ENCODE measurements at places on chromosomes 7 and 10.

- no peak for DNase-seq
These were observed 77.4 kb downstream of the WDR37 start for GRCh38 chr10:1133495-1134045.

DNA sequence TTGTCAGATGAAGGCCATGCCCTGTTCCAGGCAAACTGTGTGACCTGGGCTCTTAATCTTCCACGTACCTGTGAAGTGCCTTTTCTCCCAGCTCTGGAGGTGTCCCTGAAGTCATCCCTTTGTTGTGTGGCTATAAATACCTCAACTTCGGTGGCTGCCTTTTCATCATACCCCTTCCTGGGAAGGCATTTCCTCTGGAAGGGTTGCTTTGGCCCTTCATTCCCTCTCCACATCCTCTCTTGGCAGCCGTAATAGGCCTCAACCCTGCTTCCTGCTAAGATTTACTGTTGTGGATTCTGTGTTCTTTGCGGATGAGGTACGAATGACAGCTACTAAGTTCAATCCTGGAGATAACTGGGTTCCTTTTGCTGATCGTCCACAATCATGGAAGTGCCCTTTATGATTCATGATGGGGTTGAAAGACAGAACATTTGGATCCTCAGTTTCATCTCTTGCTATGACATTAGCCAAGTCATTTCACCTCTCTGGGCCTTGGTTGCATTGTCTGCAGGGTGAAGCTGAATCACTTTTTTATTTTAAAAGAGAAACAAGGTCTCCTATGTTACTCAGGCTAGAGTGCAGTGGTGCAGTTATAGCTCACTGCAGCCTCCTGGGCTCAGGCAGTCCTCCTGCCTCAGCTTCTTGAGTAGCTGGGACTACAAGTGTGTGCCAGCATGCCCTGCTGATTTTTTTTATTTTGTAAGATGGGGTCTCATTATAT is 23.6 kb downstream of the FKBP6 start:
- DNase-seq: no peak

- peak; percentile 15 for DNase-seq
These were observed 143.1 kb upstream of the STK17A start for GRCh38 chr7:43439631-43440401.

DNA sequence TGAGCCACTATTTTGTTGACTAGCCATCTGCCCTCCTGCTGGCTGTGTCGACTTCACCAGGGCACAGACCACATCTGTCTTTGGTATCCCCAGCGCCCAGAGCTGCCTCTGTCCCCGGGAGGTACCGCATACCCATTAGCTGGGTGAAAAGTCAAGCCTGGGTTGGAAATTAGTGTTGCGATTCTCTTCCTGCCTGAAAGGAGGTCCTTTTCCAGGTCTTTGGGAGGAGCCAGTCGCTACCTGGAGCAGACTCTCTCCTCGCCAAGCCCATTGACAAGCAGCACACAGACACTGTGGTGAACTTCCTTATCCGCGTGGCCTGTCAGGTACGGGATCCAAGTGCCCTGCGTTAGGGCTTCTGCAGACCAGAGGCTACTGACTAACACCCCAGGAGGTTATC is 79.4 kb downstream of the TRRAP start:
- no peak for DNase-seq

DNA sequence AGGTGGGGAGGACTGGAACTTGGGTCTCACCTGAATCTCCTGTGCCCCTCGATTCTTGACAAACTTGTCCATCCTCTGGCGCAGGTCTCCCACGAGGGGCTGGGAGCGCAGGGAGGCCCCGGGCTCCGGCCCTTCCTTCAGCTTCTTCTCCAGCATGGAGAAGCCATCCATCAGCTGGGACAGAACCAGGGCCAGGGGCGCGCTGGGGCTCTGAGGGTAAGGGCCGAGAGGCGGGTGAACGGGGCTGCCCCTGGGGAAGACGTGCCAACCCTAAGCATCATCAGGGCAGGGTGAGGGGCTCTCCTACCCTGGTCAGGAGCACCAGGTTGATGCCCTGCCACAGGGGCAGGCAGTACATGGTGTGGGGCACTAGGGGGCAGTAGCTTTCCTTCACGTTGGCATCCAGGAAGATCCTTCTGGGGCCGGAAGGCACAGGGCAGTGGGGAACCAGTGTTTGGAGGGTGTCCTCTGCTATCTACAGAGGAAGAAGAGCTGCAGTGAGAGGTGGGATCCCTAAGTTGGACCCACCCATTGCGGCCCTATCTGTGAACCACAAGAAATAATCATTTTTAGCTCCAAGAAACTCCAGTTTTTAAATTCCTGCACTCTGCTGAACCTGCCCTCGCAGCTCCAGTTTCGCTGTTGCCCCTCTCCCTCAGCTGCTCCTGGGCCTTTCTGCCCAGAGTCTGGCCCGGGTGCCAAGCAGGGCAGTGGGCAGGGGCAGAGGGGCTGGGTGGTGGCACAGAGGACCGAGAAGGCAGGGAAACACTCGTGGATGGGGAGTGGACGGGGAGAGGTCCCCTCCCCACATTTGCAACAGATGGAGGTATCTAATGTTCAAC is 10.8 kb upstream of the PYROXD2 start:
- no peak for DNase-seq

- no peak for DNase-seq
These were observed 66.9 kb downstream of the FAM53B start for GRCh38 chr10:124677293-124677699.

DNA sequence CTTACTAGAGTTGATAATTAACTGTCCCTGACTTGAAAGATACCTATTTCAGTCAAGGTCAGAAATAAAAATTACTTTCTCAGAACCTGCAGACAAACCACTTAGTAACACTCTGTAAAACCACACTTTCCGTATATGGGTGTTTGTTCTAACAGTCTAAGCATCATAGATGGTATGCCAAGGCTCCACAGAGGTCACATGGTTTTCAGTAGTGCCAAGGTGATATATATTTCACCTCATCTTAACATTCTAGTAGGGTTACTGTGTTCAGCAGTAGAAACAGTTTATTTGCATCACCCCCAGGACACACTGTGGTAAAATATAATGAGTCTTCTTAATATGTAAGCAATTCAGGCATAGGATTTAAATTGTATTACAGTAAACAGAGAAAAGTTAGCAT is 61.5 kb downstream of the KCND2 start:
- no peak for DNase-seq

- DNase-seq: no peak
These were observed 161.7 kb downstream of the ADARB2 start for GRCh38 chr10:1575481-1576244.

DNA sequence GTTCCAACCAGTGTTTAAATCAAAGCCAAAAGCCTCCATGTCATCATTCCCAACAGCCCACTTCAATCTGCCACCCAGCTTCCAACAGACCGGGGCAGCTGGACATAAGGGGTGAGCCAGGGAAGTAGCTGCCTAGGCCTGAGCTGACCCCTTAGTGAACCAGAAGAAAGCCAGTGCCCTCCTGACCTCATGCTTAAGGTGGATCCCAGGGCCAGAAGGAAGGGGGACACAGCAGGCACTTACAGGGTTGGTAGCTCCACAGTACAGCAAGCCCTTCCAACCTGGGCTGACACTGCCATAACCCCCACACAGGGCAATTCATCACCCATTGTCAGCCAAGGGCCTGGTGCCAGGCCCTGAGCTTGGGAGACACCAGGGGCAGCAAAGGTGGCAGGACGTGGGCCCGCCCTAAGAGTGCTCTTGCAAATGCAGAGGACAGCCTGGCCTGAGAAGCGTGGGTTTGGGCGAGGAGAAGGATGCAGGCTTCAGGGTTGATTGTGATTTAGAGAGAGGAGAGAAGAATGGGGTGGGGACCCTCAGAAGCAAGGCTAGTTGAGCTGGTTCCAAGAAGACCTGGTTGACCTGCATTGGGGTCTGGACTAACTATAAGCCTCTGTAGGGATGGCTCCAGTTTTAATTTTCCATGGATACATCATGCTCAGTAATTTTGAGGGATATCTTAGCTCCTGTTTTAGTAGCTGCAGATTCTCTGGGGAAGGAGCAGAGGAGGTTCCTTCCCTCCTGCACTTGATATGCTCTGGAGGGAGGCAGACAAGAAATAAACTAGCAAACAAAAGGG is 3.1 kb upstream of the CYP26A1 start:
- no peak for DNase-seq

GRCh38 chr7:121300685-121301420 is 27.9 kb upstream of the WNT16 start:
- no peak for DNase-seq

DNA sequence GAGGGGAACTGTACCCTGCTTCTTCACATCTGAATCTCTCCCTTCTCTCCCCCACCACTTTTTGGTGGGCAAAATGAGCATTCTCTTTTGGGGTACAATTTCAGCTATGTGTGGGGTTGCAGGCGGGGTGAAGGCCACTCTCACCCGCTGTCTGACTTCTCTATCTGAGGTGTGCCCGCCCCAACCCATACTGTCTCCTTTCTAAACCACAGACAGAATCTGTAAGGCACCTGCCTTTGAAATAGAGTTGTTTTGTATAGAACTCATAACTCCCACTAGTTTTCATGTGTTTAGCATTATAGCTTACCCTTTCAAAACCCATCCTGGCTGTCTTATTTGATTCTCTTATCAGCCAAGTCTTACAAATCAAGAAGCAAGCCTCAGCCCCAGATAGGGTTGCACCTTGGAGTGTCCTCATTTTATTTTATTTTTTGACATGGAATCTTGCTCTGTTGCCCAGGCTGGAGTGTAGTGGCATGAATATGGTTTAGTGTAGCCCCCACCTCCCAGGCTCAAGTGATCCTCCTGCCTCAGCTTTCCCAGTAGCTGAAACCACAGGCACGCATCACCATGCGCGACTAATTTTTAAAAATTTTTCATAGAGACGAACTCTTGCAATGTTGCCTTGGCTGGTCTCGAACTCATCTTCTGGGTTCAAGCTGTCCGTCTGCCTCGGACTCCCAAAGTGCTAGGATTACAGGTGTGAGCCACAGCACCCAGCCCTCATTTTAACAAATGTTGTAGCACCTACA is 11.9 kb downstream of the TSPAN14 start:
- no peak for DNase-seq

- no peak for DNase-seq
These were observed 90.0 kb downstream of the PROSER2 start for GRCh38 chr10:11913079-11913641.

DNA sequence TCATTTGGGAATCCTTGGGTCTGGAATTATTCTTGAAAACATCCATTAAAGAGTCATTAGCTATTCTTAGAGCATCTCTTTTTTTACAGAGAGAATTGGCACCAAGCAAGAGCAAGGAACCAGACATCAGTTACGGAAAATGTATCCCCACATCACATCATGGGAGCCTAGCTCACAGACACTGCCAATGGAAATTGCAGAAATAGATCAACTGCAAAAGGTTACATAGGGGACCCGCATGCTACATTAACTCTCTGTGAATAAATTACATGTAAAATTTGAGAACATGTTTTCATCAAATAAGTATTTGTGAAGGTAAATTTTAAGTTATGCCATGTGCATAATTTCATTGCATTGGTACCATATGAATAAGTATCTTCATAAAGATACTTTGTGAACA is 224.8 kb downstream of the ZNF248 start:
- no peak for DNase-seq

DNA sequence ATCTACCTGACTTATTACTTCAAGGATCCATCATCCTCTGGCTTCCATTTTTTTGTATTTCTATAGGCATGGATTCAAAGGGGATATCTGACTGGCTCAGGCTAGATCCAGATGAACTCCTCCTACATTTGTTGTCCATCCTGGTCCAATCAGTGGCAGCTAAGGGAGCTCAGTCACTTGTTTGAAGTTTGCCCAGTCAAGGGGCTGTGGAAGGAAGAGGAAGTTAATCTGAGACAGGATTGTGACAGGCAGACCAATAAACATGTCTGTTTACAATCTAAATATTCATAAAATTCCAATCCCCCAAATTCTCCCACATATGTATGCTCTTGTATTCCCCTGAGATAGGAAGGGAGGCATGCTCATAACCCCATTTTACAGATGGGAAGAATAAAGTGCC is 48.7 kb downstream of the CAV1 start:
- no peak for DNase-seq

DNA sequence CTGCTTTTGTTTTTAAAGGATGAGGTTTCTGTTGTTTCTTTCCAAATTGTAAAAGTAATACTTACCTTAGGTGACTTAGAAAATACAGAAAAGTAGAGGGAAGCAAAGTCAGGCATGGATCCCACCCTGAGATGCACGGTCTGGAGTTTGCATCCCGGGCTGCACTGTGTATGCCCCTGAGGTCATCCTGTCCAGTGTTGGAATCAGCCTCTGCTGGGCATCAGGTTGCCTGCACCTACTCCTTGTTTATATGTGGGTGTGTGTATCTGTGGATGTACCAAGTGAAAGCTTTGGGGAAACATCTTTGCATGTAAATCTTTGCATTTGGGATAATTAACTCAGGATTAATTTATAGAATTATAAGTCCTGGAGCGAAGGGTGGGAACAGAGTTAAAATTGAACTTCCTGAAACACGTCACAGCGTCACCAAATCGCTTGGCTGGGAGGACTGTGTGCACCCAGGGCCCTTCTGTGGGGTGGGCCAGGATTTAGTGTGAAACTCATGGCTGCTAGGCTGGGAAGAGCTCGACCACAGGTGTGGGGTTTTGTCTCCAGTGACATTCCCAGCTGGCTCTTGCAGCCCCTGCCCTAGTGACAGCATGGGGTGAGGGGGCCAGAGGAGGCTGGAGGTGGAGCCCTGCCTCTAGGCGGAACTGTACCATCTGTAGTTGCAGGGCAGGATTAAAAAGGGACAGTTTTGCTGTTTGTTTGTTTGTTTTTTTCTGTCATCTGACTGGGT is 27.9 kb downstream of the GTF2IRD1 start:
- no peak for DNase-seq

- no peak for DNase-seq
These were observed 72.4 kb downstream of the SFMBT2 start for GRCh38 chr10:7338469-7338868.

- DNase-seq: no peak
These were observed 5.4 kb downstream of the POP7 start for GRCh38 chr7:100711369-100711768.

DNA sequence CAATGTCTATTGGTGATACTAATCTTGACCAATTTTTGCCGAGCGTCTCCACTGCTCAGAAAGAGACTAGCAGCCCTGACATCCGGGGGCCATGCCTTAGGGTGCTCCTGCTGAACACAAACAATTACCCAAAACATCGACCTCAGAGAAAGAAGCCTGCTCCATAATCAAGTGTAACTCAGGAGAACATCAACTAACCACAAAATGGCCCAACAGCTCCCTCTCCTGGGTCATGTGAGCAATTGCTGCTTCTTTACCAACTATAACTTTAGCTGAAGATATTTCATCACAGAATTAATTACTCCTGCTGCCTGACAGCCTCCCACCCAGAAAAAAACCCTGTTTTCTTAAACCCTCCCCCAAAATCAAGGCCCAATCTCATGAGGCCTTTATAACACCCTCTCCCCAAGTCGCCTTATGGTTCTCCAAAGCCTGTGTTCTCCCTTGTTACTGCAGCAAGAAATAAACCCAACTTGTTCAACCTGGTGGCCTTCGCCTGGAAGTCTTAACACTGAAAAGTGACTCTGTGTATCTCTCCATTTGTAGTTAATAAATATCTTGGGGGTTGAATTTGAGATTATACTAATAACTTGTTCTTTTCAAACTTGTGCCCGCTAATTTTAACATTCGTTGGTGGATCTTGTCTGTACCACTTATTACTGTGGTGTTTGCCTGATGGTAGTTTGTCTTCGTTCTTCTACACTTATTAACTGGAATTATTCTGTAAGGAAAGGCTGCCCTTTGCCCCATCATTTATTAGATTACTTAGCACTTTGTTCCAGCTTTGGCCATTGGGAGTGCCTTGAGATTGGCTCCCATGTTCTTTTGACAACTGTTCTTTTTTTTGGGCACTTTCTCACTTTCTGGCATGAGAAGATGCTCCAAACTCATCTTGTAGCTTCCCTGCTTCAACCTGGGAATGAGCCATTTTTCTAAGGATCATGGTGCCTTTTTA is 21.2 kb upstream of the RAMP3 start:
- peak; percentile 59 for DNase-seq

GRCh38 chr10:95306851-95307250 is 16.0 kb upstream of the PDLIM1 start:
- no peak for DNase-seq
